Stimulated activated naive CD4-positive, alpha-beta T cell (primary cell): ENCODE measurements at places on chromosomes 5 and 9.

GRCh38 chr9:116550696-116551436 is 136.2 kb upstream of the TRIM32 start:
- no peak for DNase-seq

DNA sequence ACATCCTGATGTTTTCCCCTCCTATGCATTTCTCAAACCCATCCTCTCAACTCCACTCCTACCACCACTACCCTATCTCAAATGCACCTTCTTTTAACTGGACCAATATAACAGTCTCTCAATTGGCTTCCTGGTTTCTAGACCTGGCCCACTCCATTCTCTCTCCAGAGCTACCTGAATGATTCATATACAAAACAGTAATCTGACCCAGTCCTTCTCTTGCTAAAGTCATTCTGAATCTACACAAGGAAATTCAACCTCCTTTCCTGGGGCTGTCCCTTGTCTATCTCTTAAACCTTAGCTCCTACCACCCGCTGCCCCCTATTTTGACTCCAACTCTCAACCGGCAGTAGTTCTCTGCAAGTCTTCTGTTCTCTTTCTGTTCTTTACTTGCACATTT is 97.2 kb downstream of the PCSK1 start:
- DNase-seq, result no peak

DNA sequence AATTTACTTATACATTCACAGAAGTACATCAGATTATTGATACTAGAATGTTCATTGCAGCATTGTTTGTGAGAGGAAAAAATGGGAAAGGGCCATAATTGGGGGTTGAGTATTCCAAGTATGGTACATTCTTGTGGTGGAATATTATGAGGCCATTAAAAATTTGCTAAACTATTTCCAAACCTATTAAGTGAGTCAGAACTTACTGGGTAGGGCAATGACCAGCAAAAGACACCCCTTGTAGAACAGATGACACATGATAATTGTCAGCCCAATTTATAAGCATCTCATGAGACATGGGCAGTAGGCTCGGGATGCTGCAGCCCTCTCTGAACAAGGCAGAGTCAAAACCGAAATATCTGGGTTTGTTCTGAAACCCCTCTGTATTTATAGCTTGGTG is 192.6 kb upstream of the IL12B start:
- no peak for DNase-seq

DNA sequence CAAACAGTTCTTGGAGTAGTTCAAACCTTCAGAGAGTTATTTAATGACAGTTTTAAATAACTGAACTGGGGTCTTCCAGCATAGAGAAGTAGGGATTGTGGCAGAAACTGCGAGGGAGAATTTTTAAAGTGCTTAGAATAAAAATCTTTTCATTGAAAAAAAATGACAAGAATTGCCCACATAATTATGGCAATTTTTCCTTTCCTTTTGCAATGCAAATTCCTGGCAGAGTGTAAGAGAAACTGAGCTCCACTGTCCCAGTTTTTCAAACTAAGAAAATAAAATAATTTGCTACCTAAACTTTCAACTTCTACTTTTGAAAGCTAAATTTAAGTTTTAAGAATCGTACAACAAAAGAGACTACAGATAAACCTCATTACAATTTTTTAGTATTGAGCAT is 2.3 kb upstream of the PTGER4 start:
- DNase-seq, result no peak

GRCh38 chr5:172455087-172455381 is 709 bp upstream of the SH3PXD2B start:
- no peak for DNase-seq

DNA sequence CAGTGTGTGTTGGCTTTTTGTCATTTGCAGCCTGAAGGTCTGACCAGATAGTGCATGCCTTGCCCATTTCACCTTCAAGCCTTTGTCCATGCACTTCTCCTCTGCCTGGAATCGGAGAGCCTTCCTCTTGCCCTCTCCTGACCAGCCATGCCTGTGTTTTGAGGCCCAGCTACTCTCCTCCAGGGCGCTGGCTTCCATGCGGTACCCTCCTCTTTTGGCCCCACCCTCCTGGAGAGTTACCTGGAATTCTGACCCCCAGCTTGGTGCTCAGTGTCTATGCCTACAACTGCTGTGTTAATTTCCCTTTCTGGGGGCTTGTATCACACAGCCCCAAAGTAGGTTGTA is 52.5 kb downstream of the CXXC5 start:
- no peak for DNase-seq

DNA sequence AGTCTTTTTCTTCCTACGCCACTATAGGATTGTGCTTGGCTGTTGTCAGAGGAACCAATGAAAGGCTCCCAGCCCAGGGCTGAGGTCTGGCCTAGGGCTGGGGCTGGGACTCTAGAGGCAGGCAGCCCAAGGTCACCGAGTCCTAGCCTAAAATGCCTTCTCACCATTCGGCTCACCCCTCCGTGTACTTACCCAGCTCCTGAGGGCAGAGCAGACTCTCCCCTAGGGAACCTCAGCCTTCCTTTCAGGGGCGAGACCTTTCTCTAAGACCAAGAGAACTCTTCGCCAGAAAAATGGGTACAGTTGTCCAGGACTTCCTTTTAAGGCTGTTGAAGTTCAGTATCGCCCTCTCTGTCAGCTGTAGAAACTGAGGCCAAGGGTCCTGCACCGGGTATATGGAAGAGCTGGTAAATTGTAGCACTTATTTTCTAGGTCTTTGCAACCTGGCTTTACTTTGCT is 1.7 kb upstream of the SPRY4 start:
- DNase-seq, result no peak

DNA sequence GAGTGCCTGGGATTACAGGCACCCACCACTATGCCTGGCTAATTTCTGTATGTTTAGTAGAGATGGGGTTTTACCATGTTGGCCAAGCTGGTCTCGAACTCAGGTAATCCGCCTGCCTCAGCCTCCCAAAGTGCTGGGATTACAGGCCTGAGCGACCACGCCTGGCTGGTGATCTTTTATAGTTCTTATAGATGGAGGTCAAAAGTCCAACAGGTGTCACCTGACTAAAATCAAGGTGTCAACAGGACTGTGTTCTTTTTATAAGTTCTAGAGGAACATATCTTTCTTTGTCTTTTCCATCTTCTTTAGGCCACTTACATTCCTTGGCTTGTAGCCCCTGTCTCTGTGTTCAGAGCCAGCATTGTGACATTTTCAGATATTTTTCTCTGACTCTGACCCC is 155.5 kb upstream of the SLC12A2 start:
- DNase-seq, result no peak

GRCh38 chr9:75891277-75891741 is 836 bp downstream of the PCSK5 start:
- DNase-seq, result no peak

GRCh38 chr5:14215901-14216300 is 72.8 kb downstream of the TRIO start:
- no peak for DNase-seq

- no peak for DNase-seq
Observed at GRCh38 chr9:18297056-18297841, 176.7 kb upstream of the ADAMTSL1 start.

DNA sequence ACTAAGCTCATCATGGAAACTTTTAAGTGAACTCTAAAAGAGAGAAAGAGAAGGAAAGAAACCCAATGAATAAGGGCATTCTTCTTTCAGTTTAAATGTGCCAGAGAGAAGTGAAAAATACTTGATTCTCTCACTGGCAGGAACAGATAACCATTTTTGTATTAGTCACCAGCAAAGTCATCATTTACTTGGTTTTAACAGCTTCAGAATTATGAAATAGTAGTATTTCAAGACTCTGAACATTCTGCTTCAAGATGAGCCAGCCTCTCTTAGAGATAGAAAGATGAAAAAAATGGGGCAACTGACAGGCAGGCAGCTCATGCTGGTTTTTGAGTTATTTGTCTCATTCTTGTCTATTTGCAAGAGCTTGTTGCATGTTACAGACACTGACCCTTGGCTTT is 103.5 kb downstream of the GCNT1 start:
- DNase-seq, result no peak

DNA sequence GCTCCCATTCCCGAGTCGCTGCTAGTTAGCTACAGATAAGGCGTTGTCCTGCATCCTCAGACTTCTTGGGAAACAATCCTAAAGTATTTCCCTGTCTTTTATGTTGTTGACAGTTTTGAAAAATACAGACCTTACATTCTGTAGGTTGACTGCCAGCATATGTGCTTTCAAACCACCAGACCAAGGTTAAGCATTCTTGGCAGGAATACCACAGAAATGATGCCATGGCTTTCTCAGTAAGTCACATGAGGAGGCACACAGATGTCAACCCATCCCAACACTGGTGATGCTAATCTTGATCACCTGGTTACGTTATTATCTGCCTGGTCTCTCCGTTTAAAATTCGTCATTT is 871 bp downstream of the GLE1 start:
- no peak for DNase-seq

GRCh38 chr5:54383225-54383901 is 72.1 kb upstream of the HSPB3 start:
- DNase-seq, result no peak

DNA sequence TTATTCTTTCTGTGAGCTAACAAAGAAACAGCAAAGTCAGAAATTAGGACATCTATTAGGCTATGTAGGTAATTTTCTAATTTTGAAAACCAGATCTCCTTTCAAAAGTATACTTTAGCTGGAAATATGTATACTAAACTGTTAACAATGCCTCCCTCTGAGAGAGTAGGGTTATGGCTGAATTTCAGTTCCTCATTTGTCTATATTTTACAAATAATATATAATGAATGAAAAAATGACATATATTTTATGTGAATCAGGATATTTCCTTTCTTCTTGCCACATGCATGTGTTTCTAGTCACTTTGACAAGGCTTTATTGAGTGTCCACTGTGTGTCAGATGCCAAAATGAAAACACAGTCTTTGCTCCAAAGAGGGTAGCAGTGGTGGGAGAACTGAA is 15.4 kb downstream of the HACD4 start:
- DNase-seq, result no peak

GRCh38 chr5:4191041-4191440 is 595.4 kb downstream of the IRX1 start:
- peak; percentile 17 for DNase-seq

DNA sequence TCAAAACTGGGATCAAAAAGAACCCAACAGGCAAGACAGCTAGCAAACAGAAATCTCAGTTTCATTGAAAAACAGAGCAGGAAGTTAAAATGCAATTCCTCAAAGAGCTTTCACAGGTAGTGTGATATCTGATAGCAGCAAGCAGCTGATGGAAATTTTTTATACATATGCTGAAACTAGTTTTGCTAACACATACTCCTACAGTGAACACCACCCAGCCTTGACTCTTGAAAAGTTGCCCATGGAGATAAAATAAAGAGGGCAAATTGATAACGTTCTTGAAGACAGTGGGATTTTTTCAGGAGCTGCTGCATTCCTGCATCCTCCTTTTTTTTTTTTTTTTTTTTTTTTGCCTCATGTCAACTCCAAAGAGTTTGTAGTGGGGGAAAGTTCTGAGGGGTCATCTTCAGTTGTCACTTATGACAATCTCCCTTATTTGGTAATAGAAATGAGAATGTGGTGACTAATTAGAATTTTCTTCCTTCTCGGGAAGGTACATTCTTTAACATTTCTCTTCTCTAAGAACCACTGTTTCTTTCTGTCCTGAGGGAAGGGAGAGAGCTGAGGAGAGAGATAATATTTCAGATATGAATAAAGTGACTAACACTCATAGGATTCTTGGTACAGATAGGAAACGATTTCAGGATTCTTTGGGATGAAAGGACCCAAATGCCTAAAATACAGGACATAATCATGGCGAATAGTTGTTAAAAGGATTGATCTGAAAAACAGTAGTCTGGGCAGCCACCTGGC is 24.6 kb downstream of the SH3RF2 start:
- DNase-seq, result no peak

- DNase-seq, result no peak
Observed at GRCh38 chr9:125538092-125538473, 168.9 kb downstream of the MAPKAP1 start.

DNA sequence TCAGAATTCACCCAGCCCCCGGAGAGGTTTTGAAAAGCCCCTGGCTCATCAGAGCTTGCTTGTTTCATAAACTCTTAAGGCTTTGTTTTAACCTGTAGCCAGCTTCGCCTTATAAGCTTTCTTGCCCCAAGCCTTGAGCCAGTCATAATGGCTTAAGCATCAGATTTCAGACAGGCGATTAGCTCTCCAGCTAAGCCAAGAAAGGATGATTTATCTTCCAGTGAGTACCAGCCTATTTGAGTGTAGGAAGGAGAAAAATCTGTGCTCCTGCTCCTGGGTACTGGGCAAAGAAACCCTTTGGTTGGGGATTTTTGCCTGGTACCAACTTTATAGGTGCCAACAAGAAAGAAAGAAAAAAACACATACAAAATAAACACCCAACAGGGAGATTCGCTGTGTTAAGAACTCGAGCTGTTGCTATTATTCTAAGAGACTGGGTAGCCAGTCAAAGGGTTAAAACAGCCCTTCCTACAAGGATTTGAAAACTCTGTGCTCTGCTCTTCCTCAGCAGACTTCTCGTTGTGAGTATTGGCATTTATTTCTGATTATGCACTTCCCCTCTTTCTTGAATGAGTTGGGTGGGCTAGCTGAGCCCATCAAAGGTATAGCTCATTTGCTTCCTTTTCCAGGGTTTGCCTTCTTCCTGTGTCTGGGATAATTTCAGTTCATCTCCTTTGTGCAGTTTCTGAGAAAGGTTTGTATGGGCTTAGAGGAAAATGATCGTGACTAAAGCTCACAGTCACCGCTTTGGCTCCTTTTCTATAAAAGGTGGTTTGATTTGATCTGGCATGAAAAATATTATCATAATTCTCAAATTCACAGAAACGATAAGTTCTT is 157.2 kb upstream of the DMRT1 start:
- no peak for DNase-seq

- DNase-seq, result no peak
Observed at GRCh38 chr5:102811972-102812371, 56.9 kb downstream of the PAM start.

- DNase-seq, result no peak
Observed at GRCh38 chr5:34045023-34045422, 2.0 kb upstream of the C1QTNF3 start.

- no peak for DNase-seq
Observed at GRCh38 chr5:173780235-173781234, 107.6 kb upstream of the CPEB4 start.

DNA sequence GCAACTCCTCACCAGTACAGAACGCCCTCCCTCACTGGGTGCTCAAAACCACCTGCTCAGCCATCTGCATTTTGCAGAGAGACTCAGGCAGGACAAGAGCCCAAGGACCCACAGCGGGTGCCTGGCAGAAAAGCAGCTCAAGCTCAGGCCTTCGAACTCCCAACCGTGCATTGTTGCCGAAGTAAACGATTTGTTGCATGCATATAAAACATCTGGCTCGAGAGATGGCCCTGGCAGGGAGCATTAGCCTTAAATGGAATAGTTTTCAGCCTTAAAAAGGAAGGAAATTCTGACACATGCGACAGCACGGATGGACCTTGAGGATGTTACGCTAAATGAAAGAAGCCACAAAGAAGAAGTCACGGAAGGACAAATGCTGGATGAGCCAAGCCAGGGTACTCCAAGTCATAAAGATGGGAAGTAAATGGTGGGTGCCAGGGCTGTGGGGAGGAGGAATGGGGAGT is 160.4 kb upstream of the PHYKPL start:
- no peak for DNase-seq

- no peak for DNase-seq
Observed at GRCh38 chr9:97431549-97432143, 19.8 kb downstream of the TDRD7 start.
